ENCODE measurements at places on chromosomes 11 and 22. TPM values are rescaled to one million over a fixed set of nuclear protein-coding genes. Genes with fewer than 3 reads are reported as not detected.

- H3K4me1 ChIP-seq: peaks cover 11% of the 10 kb centered on the region
- H3K27me3 ChIP-seq: peaks cover 9% of the 10 kb centered on the region
- H3K27ac ChIP-seq: no peak overlapping the region
- no peak for DNase-seq
- no peaks in the 10 kb centered on the region for H3K36me3 ChIP-seq
- H3K4me3 ChIP-seq: no peak overlapping the region
Measured at GRCh38 chr11:80034801-80035200, 594.0 kb upstream of the TENM4 start.

DNA sequence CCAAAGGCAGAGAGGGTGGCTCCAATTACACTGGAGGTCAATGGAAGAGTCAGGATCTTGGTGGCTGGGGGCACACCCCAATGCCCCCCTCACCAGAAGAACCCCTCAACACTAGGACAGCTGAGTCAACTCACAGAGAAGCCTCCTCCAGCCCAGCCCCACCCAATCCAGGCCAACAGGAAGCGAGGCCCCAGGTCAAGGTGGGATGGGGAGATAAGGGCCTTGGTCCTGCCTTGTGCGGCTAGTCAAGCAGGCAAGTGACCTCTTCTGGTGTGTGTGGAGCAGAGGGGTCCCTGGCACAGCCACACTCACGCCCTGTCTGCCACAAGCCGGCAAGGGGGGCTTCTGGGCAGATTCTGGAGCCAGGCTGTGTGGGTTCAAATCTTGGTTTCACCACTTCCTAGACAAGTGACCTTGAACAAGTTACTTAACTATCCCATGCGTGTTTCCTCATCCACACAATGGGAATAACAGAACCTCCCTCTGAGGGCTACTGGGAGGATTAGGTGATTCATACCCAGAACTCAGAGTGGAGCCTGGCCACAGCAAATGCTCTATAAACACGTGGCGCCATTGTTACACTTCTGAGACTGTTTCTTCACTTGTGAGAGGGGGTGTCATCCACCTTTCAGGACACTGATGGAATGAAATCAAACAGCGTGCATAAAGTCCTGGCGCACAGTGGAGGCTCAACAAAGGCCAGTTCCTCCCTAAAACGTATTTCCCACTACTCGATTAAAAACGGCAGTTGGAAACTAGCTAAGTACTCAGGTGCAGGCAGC is 3.2 kb downstream of the TTLL12 start:
- H3K4me1 ChIP-seq: peaks cover 6% of the 10 kb centered on the region
- H3K36me3 ChIP-seq: peaks cover 16% of the 10 kb centered on the region
- H3K27ac ChIP-seq: no peak overlapping the region
- DNase-seq: no peak
- no peak overlapping the region for H3K4me3 ChIP-seq
- H3K27me3 ChIP-seq: no peaks in the 10 kb centered on the region

DNA sequence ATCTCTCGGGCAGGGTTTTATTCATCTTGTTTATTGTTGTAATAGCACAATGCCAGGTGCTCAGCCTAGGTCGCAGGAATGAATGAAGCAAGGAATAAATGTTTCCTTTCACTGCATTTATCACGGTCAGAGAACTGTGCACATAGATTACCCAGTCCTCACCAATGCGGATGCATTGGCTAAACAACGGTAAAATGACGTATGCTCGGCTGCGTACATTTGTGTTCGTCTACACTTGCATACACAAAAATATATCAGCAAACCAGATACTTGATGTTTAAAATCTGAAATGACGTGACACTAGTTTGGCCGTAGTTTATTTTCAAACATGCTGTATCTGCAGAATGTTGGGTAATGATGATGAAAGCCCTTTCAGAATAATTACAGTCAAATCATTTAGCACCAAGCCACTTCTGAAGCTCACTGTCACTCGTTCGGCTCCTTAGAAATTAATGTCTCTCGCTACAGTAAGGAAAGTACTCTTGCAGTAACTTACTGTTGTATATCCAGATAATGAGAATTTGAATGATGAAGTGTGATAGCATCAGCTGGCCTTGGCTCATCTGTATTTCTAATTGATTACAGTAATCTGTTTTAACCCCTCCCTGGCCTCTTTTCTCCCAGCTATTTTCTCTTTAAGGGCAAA is 268.9 kb downstream of the LRRC4C start:
- peak overlapping the region; percentile 24 for H3K4me3 ChIP-seq
- H3K27me3 ChIP-seq: no peaks in the 10 kb centered on the region

GRCh38 chr11:61120706-61121191 is 18.5 kb downstream of the CD5 start:
- no peaks in the 10 kb centered on the region for H3K4me1 ChIP-seq
- DNase-seq: no peak
- H3K4me3 ChIP-seq: no peak overlapping the region
- no peak overlapping the region for H3K27ac ChIP-seq

Gene GNAZ
- 12.1 TPM for total RNA-seq

Measured in endodermal cell (in vitro differentiated cells).